Stimulated activated CD4-positive, alpha-beta T cell treated with anti-CD3 and anti-CD28 coated beads, Interleukin-15, amount 100 ng/mL, for 24 hours (primary cell): ENCODE measurements at places on chromosomes 7 and 10.

DNA sequence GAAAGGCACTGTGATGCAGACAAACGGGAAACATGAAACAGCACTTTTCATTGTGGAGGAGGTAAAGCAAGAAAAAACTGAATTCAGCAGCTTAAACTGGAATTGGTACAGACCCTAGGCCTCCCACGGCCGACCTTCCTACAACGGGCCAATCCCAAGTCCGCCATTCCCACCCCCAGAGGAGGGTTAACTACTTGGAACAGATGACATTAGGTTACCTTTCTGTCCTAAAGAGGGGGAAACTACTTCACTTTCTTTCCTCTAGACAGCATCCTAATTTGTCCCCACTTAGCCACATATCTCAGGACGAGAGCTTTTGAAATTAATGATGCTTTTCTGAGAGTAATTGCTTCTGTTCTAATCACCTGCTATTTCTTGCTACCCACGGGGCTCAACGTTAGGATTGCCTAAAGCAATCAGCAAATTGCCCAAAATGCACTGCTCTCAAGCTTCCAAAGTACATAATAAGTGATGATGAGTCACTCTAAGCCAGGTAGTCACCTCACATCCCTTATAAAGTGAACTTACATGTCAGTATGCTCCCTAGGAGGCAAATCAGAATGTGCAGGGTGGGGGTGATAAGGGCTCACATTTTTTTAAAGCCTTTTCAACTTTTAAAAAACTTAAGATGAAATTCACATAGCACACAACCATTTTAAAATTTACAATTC lies 36.7 kb downstream of the LSM5 start:
- DNase-seq, result no peak

DNA sequence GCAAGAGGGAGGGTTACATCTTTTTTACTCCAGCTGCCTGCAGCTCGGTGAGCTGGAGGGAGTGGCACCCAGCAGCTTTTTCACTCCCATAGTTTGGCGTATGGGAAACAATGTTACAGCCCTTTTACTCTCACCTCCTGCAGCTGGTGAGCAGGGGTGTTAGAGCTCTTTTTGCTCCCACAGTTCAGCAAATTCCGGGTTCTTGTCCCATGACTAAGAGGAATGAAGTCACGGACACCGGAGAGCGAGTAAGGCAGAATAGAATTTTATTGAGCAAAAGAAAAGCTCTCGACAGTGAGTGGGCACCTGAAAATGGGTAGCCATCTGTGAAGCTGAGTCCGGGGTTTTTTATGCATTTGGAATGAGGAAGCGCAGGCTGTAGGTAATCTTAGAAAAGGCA lies 446.6 kb downstream of the GFRA1 start:
- DNase-seq, result no peak

DNA sequence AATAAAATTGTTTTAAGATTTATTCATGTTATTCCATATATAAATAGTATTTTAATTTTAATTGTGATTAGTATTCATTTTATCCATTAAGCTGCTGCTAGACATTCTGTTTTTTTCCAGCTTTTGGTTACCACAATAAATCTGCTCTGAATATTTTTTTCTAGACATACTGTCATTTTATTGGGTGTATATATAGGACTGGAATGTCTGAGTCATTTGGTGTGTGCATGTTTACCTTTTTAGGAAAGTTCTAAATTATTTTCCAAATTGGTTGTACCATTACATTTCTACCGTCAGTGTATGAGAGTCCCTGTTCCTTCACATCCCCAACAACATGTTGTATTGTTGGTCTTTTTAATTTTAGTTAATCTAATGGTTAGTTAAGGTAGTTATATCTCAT lies 1138.1 kb downstream of the REEP3 start:
- no peak for DNase-seq

GRCh38 chr10:43067391-43068135 lies 9.3 kb upstream of the RET start:
- DNase-seq, result no peak

- no peak for DNase-seq
These were observed 111.7 kb upstream of the COBL start for GRCh38 chr7:51428217-51428887.

DNA sequence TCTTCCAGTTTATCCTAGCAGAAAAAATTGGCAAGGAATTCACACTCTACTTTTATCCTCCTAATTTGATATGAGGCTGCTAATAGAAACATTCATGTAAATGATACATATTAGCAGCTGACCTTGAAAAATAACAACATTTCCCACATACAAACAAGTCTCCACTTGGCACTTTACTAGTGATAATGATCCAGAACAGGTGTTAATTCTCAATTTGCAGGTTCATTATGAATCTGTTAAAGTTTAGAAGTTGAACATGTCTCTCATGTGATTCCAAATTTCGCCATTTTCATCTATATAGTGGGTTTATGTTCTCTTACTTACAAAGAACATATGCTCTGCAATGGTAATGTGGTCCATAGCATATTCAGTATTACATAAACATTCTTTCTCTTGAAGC lies 1396.8 kb upstream of the LRRTM3 start:
- DNase-seq, result no peak

DNA sequence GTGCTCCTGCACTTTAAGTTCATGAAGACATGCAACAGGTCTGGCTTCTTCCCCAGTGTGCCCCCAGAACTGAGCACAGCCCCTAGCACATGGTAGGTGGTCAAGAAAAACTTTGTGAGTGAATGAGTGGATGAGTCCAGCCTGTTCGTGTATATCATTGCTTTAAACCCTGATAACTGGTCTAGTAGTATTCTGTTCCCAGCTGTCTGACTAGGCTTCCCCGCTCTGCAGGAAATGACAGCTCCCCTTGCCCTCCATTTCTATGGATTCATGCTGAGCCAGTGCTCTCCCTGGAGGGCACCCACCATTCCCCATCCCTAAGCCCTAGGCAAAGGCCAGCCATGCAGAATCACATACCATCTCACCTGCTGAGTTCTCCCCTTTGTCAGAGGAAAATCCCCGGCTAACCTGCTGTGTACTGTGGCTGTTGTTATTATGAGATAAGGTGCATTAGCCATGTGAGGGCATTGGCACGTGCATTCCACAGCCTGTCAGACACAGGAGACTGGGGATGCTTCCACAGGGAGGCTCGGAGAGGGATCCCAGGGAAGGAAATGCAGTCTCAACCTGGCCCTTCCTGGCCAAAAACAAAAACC lies 698.9 kb downstream of the GRID1 start:
- DNase-seq, result no peak

GRCh38 chr10:2460812-2461211 lies 606.5 kb upstream of the PFKP start:
- no peak for DNase-seq

DNA sequence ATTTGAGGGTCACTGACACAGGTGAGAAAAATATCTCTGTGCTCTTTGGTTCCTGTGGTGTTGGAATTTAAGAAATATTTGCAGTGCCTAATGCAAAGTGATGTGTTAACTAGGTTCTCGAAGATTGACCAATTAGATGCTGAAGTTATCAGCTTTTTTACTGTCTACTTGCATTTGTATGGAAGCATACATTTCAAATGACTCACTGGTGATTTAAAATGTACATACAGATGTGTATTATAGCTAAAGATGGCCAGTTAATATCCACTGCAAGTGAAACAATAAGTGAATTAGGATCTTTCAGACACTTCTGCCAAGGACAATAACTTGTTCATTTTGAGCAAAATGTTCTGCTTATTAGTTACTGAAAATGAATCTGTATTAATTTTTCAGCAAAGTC lies 205.0 kb downstream of the FANK1 start:
- no peak for DNase-seq

GRCh38 chr10:6299743-6300105 lies 97.0 kb downstream of the PFKFB3 start:
- DNase-seq, result no peak

DNA sequence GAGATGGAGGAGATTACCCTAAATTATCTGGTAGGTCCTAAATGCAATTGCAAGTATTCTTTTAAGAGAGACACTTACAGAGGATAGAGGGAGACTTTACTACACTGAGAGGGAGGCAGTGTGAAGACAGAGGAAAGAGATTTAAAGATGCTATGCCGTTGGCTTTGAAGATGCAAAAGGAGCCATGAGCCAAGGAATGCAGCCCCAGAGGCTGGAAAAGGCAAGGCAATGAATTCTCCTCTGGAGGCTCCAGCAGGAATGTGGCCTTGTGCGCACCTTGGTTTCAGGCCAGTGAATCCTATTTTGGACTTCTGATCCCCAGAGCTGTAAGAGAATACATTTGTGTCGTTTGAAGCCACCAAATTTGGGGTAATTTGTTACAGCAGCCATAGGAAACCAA lies 118.6 kb downstream of the PLXNA4 start:
- no peak for DNase-seq

GRCh38 chr10:77946084-77946483 lies 19.5 kb upstream of the DLG5 start:
- DNase-seq, result no peak

DNA sequence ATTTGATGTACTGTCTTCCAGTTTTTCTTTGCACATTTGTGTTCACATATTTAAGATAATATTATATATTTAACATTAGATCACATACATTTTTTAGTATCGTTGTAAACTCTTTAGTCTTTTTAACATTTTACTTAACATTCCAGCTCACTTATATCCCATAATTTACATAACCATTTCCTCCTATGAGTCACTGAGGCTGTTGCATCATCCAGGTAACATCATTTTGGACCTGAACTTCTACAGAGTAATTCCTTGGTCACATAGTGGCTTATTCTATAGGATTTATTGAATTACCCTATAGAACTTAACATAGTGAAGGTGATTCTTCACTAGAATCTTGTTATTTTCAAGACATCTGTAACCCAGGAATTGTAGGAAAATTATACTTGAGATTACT lies 194.4 kb downstream of the POU6F2 start:
- DNase-seq, result no peak

DNA sequence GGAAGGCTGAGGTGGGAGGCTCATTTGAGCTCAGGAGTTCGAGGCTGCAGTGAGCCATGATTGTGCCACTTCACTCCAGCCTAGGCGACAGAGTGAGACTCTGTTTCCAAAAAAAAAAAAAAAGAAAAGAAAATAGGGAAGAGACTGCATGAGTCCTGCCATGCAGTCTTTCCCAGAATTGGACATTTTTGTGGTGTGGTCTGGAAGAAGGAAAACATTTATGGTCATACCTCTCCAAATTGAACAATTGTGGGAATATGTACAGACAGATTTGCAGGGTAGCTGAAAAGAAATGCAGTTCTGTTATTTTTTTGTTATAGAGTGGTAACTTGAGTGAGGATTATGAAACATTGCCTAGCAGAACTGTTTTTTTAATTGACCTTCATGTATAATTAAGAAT lies 198.1 kb downstream of the AUTS2 start:
- no peak for DNase-seq
